ENCODE measurements at places on chromosomes 1 and 21.
A peak's percentile ranks its signal among the peaks of the same experiment; 100 is the strongest.

GRCh38 chr21:34790341-34790740 is 121.5 kb downstream of the CLIC6 start:
- no peak overlapping the region for H3K4me3 ChIP-seq
- H3K27ac ChIP-seq: no peak overlapping the region
- H3K4me1 ChIP-seq: peaks cover 12% of the 10 kb centered on the region
- no peaks in the 10 kb centered on the region for H3K27me3 ChIP-seq
- H3K36me3 ChIP-seq: no peaks in the 10 kb centered on the region
- no peak for DNase-seq

DNA sequence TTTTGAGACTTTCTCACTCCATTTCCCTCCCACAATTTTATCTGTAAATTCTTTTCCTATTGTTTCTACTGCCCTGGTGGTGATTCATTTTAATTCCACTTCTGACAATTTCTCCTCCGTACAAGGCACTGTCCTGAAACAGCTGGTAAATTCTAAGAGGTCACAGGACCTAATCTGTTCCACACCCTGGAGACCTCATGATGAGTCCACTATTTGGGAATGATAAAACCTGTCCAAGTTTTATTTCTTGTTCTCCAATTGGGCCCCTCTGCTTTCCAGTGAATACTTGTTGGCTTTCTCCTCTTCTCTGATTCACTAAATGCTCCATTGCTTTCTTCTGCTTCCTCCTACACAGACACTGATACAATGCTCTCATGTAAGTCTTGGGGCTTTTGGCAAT is 343.1 kb upstream of the DUSP10 start:
- no peak overlapping the region for H3K4me3 ChIP-seq
- DNase-seq: no peak
- H3K36me3 ChIP-seq: no peaks in the 10 kb centered on the region
- no peak overlapping the region for H3K27ac ChIP-seq

GRCh38 chr1:222691016-222691415 is 21.3 kb downstream of the AIDA start:
- H3K4me3 ChIP-seq: no peak overlapping the region
- H3K27me3 ChIP-seq: no peaks in the 10 kb centered on the region
- H3K4me1 ChIP-seq: no peaks in the 10 kb centered on the region
- H3K27ac ChIP-seq: no peak overlapping the region
- DNase-seq: no peak
- H3K36me3 ChIP-seq: no peaks in the 10 kb centered on the region

- DNase-seq: peak; percentile 68
- H3K4me3 ChIP-seq: no peak overlapping the region
- no peaks in the 10 kb centered on the region for H3K27me3 ChIP-seq
- H3K36me3 ChIP-seq: no peaks in the 10 kb centered on the region
- H3K4me1 ChIP-seq: peaks cover 48% of the 10 kb centered on the region
These were observed 28.2 kb upstream of the LGALS8 start for GRCh38 chr1:236495467-236496112.

- no peaks in the 10 kb centered on the region for H3K27me3 ChIP-seq
- H3K27ac ChIP-seq: no peak overlapping the region
- peaks cover 8% of the 10 kb centered on the region for H3K4me1 ChIP-seq
- H3K36me3 ChIP-seq: peaks cover 1% of the 10 kb centered on the region
These were observed 11.4 kb downstream of the PPFIA4 start for GRCh38 chr1:203037509-203038190.

DNA sequence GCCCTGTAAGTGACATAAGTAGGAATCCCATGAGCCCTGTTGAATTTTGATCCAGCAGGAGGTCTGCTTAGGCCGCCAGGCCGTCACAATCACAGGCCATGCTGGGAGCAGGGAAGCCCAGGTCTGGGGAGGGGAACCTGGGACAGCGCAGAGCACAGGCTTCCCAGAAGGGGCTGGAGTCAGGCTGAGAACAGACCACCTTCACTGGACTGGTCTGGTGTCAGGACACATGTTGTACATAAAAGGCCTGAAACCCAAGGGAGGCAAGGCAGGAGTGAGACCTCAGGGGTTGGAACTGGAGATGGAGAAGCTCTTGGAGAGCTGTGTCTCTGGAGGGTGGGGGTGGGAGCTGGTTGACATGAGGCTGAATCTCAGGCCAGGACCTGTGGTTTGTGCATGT is 63.3 kb upstream of the ARTN start:
- no peaks in the 10 kb centered on the region for H3K27me3 ChIP-seq
- peaks cover 6% of the 10 kb centered on the region for H3K4me1 ChIP-seq
- H3K27ac ChIP-seq: no peak overlapping the region
- H3K36me3 ChIP-seq: no peaks in the 10 kb centered on the region
- no peak for DNase-seq

- H3K4me1 ChIP-seq: no peaks in the 10 kb centered on the region
- no peaks in the 10 kb centered on the region for H3K36me3 ChIP-seq
- no peak overlapping the region for H3K4me3 ChIP-seq
- DNase-seq: no peak
These were observed 471.3 kb downstream of the PLA2G4A start for GRCh38 chr1:187300081-187300480.

- no peak for DNase-seq
- H3K27ac ChIP-seq: no peak overlapping the region
- no peak overlapping the region for H3K4me3 ChIP-seq
- no peaks in the 10 kb centered on the region for H3K36me3 ChIP-seq
These were observed 46.2 kb downstream of the PGBD5 start for GRCh38 chr1:230379928-230380327.

DNA sequence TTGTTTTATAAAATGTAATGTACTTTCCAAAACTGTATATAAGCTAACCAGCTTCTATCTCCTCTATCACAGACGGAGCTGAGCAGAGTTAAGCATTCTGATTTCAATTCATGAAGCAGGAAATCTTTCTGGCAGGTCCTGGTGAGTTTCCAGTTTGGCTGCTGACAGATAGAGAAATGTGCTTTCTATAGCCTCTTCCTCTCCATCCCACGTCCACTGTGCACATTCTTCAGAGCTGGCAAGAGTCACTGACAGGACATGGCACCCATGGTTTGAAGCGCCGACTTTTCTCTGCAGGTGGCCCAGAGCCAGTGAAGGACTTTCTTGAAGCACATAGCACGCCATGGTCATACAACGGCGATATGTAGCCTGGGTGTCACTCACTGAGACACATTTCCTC is 52.3 kb upstream of the POU2F1 start:
- no peak overlapping the region for H3K27ac ChIP-seq
- no peaks in the 10 kb centered on the region for H3K4me1 ChIP-seq
- H3K36me3 ChIP-seq: no peaks in the 10 kb centered on the region

GRCh38 chr1:181175356-181175910 is 86.9 kb downstream of the IER5 start:
- no peak overlapping the region for H3K4me3 ChIP-seq
- DNase-seq: peak; percentile 20
- no peaks in the 10 kb centered on the region for H3K27me3 ChIP-seq
- 0 out of 2 replicates have a peak, but pooled peaks cover 4% of the 10 kb centered on the region for H3K4me1 ChIP-seq
- H3K36me3 ChIP-seq: no peaks in the 10 kb centered on the region
- no peak overlapping the region for H3K27ac ChIP-seq

DNA sequence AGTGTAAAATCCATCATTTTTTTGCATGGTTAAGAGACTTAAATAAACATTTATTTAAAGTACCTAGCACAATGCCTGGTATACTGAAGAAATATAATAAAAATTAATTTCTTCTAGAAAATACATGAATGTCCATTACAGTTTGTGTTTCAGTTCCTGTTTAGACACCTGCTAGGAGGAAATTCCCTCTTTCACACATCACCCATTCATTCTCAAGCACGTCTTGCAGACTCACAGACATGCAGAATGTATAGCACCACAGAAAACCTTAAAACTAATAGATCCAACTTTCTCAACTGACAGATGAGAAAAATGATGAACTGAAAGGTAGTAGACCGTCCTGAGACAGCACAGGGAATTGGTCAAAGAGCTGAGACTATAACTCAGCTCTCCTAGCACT is 172.2 kb upstream of the C8B start:
- no peaks in the 10 kb centered on the region for H3K36me3 ChIP-seq
- H3K27ac ChIP-seq: no peak overlapping the region
- no peak overlapping the region for H3K4me3 ChIP-seq
- H3K4me1 ChIP-seq: no peaks in the 10 kb centered on the region
- DNase-seq: no peak

DNA sequence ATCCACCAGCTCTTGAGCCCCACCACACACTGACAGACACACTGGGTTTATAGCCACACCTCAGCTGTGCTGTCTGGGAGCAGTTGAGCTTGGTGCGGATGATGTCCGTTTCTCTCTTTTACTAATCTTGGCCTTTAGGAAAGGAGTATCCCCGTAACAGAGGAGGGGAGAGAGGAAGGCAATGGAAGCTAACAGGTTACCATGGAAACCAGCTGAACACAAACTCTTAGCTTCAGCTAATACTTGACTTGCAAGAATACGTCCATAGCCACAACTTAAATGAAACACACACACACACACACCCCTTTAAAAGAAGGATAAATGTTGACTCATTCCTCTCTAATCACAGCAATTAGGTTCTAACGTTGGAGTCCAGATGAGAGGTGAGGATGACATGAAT is 28.0 kb upstream of the LRRN2 start:
- DNase-seq: no peak
- no peak overlapping the region for H3K4me3 ChIP-seq
- H3K4me1 ChIP-seq: peaks cover 3% of the 10 kb centered on the region
- no peaks in the 10 kb centered on the region for H3K36me3 ChIP-seq
- no peak overlapping the region for H3K27ac ChIP-seq

DNA sequence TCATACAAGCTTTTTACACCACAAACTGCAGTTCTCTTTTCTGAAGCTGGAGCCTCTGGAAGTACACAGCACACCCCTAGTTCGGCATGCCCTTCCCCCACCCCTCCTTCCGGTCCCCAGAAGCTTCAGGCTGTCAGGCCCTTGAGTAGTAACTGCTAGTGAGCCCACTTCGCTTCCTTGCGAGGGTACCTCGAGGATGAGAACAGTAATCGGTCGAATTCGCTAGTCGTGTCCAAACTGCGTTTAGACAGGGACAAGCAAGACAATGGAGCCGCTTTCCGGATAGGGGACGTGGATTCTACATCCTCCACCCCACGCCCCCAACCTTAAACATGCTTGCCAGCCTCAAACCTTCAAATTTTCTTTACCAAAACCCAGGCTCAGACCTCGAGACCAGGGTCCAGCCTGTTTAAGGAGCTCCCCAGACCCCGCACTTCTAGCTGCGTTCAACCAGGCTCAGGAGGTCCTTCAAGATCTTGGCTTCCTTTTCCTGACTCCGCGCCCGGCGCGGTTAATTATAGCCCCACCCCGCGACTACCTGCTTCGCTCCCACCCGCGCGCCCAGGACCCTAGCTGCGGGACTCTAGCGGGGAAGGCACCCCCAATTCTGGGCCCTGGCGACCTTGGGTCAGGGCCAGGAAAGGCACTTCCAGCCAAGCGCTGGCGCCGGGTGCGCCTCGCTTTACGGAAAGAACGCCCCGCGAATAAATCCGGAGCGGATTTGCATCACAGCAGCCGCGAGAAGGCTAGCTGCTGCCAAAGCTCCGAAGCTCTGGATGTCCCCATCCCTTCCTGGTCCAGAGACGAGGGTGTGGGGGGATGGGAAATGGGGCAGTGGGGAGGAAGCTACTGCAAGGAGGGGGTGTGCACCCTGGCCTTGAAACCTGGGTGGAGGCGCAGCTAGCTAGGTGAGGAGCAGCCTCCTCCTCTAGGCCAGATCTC is 8.1 kb upstream of the TSPAN1 start:
- H3K27ac ChIP-seq: no peak overlapping the region
- H3K4me1 ChIP-seq: peaks cover 7% of the 10 kb centered on the region
- no peak overlapping the region for H3K4me3 ChIP-seq
- DNase-seq: no peak

DNA sequence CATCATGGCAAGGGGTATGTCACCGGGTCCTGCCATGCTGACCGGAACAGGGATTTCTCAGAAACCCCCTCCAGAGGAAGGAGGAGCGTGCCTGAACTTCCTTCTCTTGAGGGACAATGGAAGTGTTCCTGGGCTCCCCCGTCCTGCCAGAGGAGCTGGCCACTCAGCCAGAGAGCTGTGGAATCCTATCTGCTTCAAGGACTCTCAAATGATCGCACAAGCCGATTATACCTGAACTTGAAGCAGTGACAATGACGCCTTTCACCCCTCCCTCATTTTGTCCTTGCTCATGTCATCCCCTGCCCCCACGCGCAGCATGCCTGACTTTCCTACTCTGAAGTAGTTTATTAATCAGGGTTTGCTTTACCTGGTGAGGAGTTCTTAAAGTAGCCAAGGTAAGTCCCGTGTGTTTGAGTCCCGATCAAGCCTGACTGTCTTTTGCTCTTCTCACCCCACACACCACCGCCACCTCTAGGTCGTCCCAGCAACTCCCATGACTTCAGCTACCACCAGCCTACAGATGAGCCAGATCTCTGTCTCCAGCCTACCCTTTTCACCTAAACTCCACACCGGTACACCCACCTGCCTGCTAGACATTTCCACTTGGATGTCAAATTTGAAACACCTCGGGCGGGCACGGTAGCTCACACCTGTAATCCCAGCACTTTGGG is 25.0 kb upstream of the PRELP start:
- no peak overlapping the region for H3K4me3 ChIP-seq
- no peaks in the 10 kb centered on the region for H3K27me3 ChIP-seq
- H3K36me3 ChIP-seq: no peaks in the 10 kb centered on the region

- DNase-seq: no peak
- no peak overlapping the region for H3K4me3 ChIP-seq
- peaks cover 17% of the 10 kb centered on the region for H3K4me1 ChIP-seq
- no peaks in the 10 kb centered on the region for H3K27me3 ChIP-seq
- no peak overlapping the region for H3K27ac ChIP-seq
- H3K36me3 ChIP-seq: peaks cover 3% of the 10 kb centered on the region
These were observed 47.2 kb upstream of the ECE1 start for GRCh38 chr1:21337454-21337927.

DNA sequence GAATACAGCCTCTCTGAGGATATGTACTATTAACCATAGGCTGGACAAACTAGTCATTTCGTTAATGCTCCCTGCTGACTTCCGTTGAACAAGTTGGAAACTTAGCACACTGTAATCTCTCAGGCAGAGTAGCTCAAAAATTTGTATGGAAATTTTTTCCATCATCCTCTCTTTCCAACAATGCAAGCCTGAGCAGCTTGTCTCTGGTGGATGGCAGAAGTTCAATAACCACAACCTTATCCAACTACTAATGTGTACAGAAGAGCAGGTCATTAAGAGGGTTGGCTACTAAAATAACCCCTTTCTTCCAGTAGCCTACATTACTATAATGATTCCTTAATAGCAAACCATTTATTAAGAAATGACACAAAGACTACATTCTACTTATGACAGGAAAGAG is 262.3 kb downstream of the NFIA start:
- no peaks in the 10 kb centered on the region for H3K36me3 ChIP-seq
- DNase-seq: no peak
- no peaks in the 10 kb centered on the region for H3K4me1 ChIP-seq
- H3K27me3 ChIP-seq: no peaks in the 10 kb centered on the region

GRCh38 chr1:84367219-84367618 is 31.1 kb upstream of the DNASE2B start:
- H3K4me1 ChIP-seq: no peaks in the 10 kb centered on the region
- no peaks in the 10 kb centered on the region for H3K27me3 ChIP-seq
- no peak for DNase-seq
- H3K4me3 ChIP-seq: no peak overlapping the region
- no peaks in the 10 kb centered on the region for H3K36me3 ChIP-seq

GRCh38 chr1:63628607-63629006 is 35.4 kb downstream of the PGM1 start:
- peak; percentile 41 for DNase-seq
- H3K27me3 ChIP-seq: no peaks in the 10 kb centered on the region
- H3K4me1 ChIP-seq: peaks cover 24% of the 10 kb centered on the region
- H3K36me3 ChIP-seq: no peaks in the 10 kb centered on the region
- H3K4me3 ChIP-seq: no peak overlapping the region
- no peak overlapping the region for H3K27ac ChIP-seq

- H3K27me3 ChIP-seq: no peaks in the 10 kb centered on the region
- no peak overlapping the region for H3K27ac ChIP-seq
- no peak overlapping the region for H3K4me3 ChIP-seq
- no peak for DNase-seq
- no peaks in the 10 kb centered on the region for H3K4me1 ChIP-seq
These were observed 58.2 kb upstream of the LRRC8B start for GRCh38 chr1:89466307-89466930.
